Left lung (tissue), 14 donors: ENCODE measurements at places on chromosomes 16 and 17. TPM values are rescaled to one million over a fixed set of nuclear protein-coding genes. Genes with fewer than 3 reads are reported as not detected.
A peak's percentile ranks its signal among the peaks of the same experiment; 100 is the strongest.

GRCh38 chr16:87409153-87409552 lies 17.0 kb downstream of the MAP1LC3B start:
- DNase-seq = no peak

GRCh38 chr17:36085765-36086164 lies 4.2 kb downstream of the CCL3 start:
- no peak for DNase-seq

DNA sequence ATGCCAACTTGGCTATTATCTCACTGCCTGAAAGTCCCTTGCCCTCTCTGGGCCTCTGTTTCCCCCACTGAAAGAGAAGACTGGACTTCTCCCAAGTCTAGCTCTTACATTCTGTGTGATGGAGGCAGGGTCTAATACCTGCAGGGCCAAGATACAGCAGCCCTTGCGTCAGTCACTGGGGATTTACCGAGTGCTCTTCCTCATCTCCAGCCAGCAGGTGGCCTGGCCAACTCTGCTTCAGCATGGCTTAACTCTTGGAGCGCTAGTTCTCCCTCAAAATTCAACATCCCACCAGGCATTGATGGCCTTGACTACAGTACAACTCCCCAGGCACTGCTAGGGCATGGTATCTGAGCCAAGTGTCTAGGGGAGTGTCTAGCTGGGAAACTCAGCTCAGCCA lies 19.9 kb upstream of the MTMR4 start:
- DNase-seq = no peak

Gene XYLT1
- 6.2 TPM for polyA plus RNA-seq

DNA sequence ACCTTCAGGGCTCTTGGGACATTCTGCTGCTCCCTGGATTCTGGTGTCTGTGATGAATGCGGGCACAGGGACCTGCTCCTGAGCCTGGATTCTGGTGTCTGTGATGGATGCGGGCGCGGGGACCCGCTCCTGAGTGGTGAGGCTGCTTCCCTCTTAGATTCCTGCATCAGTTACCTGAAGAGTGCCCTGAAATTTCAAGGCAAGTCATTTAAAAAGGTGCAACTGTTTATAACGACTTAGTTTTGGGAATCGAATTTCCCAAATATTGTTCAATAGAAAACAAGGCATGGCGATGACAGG lies 7.0 kb downstream of the TMEM204 start:
- DNase-seq = no peak

Gene WNT9B
- polyA plus RNA-seq = 0.07 TPM

GRCh38 chr16:85859818-85860125 lies 39.2 kb upstream of the IRF8 start:
- no peak for DNase-seq

Gene KRTAP4-1
- not detected for polyA plus RNA-seq

DNA sequence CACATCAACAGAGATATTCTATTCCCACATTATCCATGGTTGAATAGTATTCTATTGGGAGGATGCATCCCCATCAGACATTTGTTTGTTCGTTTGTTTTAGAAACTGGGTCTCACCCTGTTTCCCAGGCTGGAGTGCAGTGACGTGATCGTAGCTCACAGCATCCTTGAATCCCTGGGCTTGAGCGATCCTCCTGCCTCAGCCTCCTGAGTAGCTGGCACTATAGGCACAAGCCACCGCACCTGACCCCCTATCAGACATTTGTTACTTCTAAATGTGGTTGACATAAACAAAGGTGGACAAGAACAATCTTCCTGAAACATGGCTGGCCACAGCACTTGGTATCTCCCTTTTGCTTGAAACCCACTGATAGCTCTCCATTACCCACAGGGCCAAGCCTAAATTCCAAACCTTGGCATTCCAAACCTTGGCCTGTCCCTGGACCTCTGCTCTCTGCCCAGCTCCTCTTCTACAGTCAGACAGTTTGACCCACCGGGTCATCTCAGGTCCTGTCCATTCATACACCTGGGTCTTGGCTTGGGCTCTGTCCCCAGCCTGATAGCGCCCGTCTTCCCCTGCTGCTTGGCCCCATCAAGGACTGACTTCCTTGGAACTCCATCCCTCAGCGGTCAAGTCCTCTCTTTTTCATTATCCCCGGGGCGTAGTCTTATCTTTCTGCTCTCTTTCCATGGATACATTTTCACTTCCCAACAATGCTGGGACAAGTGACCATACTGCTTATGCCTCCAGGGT lies 1.5 kb upstream of the PRR29 start:
- DNase-seq = no peak

- DNase-seq = no peak
Measured at GRCh38 chr17:31489295-31490018, 98.0 kb downstream of the RAB11FIP4 start.

DNA sequence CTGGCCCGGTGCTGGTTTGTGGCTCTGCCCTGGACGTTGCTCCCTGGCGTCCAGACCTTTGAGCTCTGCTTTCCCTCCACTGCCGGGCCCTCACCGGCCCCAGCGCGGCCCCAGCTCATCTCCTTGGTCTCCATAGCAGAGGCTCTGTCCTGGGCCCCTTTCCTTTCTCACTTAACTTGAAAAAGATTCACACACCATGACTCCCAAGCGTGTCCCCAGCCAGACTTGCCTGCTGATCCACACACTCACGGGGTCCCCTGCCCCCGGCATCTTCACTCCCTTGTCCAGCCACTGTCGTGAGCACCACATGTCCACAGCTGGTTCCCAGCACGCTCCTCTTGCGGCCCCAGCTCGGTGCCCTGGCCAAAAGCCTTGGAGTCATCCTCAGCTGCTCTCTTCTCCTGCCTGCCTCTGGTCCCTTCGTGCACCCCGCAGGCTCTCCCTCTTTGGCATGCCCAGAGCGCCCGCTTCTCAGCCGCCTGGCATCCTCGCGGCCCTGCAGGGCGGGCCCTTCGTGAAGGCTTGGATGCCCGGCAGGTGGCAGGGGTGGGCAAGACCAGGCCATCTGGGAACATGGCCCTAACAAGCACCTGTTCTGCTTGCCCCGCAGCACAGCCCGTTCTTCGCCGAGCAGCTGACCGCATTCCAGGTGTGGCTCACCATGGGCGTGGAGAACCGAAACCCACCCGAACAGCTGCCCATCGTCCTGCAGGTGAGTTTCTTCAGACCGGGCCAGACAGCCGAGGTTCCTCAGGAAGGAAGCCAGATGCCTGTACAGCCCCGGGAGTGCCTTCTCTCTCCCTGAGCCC lies 145.6 kb upstream of the CHMP6 start:
- DNase-seq = peak; percentile 65

DNA sequence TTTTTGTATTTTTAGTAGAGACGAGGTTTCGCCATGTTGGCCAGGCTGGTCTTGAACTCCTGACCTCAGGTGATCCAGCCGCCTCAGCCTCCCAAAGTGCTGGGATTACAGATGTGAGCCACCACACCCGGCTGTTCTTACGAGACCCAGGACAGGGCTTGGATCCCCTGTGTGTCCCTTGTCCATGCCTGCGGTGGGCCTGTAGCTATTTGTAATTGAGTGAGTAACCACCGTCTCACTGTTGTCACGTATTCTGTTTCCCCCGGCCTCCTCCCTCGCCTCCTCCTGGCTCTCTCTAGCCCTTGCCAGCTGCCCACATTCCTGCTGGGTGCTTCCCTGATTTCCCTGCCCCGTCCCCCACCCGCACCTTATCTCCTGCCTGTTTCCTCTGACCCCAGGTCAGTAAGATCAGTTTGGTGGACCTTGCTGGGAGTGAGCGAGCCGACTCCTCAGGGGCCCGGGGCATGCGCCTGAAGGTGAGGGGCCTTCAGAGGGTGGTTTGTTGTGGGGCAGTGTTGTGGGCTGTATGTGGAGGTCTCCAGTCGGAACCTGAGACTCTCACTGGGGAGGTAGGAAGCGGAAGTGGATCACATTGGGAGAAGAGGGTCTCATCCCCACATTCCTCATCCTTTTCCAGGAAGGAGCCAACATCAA lies 5.6 kb downstream of the KIF1C start:
- DNase-seq = no peak

GRCh38 chr17:82228842-82229697 lies at the start of gene SLC16A3:
Gene SLC16A3 (plus strand): TSS chr17:82229042. CDS start chr17:82236009, 6,967 bp downstream.
- DNase-seq = peak; percentile 95

DNA sequence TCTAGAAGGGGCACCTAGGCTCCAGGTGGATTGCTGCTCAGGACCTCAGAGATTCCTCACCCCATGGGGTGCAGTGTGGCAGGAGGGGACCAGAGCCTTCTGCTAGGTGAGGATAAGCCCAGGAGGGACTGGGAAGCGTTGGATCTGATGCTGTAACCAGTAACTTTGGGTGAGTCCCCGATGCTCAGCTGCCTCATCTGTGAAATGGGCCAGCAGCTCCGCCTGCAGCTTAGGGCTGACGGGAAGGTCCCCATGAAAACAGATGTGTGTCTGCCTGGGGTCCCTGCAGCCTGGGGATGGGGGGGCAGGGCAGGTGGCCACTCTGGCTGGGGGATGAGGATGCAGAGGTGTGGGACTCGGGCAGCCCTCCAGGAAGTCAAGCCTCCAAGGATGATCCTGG lies 2.7 kb upstream of the CASKIN1 start:
- DNase-seq = no peak

DNA sequence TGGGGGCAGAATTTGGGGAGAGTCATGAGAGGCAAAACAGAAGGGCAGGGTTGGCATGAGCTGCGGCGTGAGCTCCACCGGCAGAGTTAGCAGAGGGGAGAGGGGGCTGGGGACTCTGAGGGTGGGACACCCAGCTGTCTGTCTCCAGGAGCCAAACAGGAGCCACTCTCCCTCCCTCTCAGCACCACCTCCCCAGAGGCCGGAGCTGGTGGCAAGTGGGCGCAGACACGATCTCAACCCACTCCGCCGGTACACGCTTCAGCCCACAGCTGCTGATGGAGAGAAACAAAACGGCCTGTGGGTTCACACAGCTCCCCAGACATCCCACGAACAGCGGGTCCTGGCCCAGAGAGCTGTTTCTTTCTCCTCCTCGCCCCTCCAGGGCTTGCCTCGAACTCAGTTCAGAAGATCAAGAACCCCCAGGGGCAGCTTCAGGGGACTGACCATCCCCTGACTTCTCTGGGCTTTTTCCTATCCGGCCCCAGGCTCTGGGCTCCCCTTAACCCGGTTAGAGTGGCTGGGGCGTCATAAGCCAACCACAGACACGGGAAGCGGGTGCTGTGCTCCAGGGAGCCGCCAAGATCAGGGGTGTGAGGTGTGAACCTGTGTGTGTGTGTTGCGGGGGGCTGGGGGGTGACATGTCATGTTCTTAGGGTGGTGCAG lies 7.6 kb downstream of the RHBDF2 start:
- DNase-seq = no peak

GRCh38 chr16:49854188-49854795 lies 1.6 kb downstream of the ZNF423 start:
- no peak for DNase-seq

- no peak for DNase-seq
Measured at GRCh38 chr17:67258821-67259468, 13.9 kb upstream of the HELZ start.

GRCh38 chr17:76446449-76447231 lies 6.3 kb downstream of the UBE2O start:
- no peak for DNase-seq

- no peak for DNase-seq
Measured at GRCh38 chr16:17509194-17509593, 38.4 kb upstream of the XYLT1 start.

Gene RAMP2
- 184 TPM for polyA plus RNA-seq
